ENCODE measurements at places on chromosomes 16 and 17.

GRCh38 chr17:81586096-81586495, 33.9 kb upstream of the FAAP100 start:
- DNase-seq, result no peak

- no peak for DNase-seq
Measured at GRCh38 chr17:67479148-67479547, 102.1 kb downstream of the PITPNC1 start.

GRCh38 chr17:20307326-20307910, 159.9 kb downstream of the LGALS9B start:
- DNase-seq, result no peak

DNA sequence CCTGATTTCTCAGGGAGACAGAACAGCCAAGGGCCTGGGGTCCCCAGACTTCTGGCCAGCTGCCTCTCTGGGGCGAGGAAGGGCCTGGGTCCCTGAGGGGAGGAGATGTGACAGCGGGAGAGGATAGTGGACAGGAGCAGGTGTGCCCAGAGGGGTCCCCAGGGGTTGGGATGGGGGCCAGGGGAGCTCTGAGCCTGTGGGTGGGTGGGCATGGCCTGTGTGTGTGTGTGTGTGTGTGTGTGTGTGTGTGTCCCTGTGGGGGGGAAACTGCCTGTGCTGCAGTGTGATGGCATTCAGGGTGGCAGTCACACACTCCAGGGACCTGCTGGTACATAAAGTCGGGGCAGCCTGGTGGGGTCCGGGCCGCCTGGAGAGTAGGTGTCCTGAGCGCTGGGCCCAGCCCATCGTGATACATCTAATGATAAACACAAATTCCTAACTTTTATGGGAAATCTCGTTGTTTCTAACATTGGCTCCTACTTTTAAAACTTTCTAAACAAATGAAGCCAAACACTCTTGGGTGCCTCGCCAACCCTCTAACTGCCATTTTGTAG, 1.4 kb downstream of the ITGB4 start:
- no peak for DNase-seq

DNA sequence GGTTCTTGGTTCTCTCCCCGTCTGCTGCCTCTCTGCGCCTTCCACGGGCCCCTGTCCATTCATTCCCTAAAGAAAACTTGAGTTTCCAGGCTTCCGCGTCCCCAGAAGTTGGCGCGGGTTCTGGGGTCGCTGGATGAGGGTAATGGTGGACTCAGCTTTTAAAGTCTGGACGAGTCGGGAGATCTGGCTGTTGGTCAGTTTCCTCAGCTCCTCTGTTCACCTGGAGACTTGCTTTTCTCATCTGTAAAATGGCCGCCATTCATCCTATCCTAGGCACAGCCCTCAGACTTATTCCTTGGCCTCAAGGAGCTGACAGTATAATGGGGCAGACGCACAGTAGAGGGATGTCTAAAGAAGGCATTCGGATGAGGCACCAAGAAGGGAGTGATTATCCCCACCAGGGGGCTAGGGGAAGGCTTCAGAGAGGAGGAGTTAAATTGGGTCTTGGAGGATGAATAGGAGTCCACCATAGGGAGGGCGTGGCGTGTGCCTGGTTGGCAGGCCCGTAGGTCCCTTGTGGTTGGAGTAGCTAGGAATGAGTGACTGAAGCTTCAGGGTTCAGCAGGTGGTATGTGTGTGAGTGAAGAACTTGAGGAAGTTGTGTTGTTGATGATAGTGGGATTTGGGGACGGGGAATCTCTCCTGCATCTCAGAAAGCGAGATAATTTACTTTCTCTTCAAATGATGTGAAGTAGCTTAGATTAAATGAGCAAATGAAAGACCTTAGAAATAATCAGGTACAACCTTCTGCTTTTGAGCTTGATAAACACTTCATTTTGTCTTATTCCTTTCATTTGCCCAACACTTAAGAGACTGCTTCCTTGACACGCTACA, 652 bp downstream of the VPS35L start:
- DNase-seq, result no peak

GRCh38 chr16:11788914-11789313, 8.1 kb downstream of the ZC3H7A start:
- DNase-seq, result no peak

DNA sequence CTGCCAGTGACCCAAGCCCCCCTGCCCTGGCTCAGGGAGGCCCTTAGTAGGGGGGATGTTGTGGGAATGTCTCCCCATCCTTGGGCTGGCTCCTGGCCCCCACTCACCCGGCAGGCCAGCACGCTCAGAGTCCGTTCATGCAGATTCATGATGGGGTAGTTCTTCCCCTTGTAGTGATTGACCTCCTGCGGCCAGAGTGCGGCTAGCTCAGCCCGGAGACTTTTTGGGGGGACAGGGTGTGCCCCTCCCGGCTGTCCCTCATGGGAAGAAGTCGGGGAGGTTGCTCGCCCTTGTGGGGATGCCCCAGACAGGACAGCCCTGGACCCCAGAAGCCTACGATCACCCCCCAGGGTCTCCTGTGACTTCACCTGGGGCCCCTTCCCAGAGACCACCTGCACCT, 4.0 kb downstream of the NPB start:
- no peak for DNase-seq

DNA sequence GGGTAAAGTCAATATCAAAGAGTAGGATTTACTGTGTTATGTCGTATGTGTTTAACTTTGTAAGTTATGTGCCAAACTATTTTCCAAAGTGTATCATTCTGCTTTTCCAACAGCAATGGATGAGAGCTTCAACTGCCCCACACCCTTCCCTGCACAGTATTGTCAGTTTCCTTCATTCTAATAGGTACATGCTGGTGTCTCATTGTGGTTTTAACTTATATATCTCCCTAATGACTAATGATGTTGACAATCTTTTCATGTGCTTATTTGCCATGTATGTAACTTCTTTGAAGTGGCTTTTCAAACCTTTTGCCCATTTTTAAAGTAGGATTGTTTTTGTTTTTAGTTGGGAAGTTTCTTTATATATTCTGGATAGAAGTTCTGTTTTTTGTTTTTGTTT, 3.8 kb downstream of the DDX19B start:
- no peak for DNase-seq

GRCh38 chr16:2990891-2991290, 10.6 kb upstream of the PKMYT1 start:
- no peak for DNase-seq

DNA sequence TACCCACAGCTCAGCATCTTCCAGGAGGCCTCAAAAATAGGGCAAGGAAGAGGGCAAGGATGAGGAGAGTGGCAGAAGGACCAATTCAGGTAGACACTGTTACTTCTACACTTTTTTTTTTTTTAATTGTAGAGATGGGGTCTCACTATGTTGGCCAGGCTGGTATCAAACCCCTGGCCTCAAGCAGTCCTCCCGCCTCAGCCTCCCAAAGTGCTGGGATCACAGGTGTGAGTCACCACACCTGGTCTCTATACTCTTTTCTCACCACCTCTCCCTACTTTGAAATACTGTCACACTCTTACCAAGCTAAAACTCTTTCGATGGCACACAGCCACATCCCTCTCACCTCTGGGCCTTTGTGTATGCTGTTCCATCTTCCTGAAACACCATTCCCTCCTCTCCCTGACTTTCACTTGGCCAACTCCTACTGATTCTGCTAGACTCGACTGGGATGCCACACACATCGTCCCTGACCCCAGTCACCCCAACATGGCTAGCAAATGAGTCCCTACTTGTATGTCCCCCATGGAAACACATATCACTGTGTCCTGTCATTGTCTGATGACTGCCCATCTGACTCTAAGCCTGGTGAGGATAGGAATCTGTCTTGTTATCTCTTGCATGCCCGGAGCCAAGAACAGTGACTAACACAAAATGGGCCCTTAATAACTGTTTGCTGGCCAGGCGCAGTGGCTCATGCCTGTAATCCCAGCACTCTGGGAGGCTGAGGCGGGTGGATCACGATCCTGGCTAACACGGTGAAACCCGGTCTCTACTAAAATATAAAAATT, 7.2 kb upstream of the SLC43A2 start:
- no peak for DNase-seq

- DNase-seq, result no peak
Measured at GRCh38 chr17:4808378-4808767, 1.4 kb downstream of the PLD2 start.

GRCh38 chr17:4446326-4447071, 12.8 kb downstream of the SPNS3 start:
- DNase-seq, result no peak

GRCh38 chr16:49195237-49195548, 86.4 kb downstream of the CBLN1 start:
- no peak for DNase-seq

- DNase-seq, result no peak
Measured at GRCh38 chr16:106623-107324, 28.7 kb downstream of the MPG start.

- no peak for DNase-seq
Measured at GRCh38 chr17:47120521-47121095, 68.5 kb downstream of the CDC27 start.

DNA sequence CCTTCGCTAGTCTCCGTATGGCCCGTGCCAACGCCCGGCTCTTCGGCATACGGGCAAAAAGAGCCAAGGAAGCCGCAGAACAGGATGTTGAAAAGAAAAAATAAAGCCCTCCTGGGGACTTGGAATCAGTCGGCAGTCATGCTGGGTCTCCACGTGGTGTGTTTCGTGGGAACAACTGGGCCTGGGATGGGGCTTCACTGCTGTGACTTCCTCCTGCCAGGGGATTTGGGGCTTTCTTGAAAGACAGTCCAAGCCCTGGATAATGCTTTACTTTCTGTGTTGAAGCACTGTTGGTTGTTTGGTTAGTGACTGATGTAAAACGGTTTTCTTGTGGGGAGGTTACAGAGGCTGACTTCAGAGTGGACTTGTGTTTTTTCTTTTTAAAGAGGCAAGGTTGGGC, 2.5 kb downstream of the RPL13 start:
- DNase-seq, result no peak

DNA sequence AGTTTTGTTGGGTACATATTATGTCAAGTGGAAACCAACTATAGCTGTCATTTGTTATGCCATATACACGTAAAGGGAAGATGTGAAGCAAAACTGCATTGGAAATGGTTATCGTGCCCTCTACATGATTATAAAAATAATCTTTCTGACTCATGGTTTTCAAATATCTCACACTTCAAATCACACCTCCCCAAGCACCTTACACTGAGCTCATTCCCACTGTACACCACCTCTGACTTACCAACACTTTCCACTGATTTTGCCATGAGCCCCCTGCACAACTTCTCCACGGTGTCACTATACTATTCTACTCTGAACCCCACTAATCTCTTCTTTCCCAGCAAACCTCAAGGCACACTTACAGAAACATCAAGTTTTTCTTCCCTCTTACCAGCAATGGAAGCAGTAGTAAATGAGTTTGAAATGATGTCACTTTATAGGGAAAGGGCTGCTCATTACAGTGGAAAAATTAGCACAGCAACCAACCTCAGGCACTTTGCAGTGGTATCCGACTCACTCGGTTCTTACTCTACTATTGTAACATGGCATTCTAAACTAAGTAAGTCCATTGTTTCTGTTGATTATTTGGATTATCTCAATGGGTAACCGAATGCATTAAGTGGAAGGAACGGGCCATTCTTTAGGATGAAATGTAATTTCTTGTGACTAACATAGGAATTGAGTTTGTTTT, 18.7 kb downstream of the ZNF821 start:
- no peak for DNase-seq

DNA sequence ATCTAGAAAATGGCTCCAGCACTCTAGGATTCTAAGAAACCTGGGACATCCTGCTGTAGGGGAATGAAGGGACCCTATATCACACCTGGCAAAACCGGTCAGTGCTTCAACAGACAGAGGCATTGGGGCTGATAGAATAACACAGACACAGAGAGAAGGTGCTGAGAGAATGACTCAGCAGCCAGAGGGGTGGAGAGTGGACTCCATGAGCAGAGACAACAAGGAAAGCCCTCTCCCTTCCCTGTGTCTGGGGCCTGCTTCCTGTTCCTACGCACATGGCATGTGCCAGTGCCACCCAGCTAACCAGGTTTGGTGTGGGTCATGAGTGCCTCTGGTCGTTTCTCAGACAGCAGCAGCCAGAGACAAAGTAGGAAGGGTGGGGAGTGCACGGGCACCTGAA, 140.3 kb downstream of the CCT6B start:
- no peak for DNase-seq

All from mesothelial cell of epicardium (in vitro differentiated cells).